Spinal cord (tissue), 10 donors: ENCODE measurements at places on chromosomes 3 and 15.

DNA sequence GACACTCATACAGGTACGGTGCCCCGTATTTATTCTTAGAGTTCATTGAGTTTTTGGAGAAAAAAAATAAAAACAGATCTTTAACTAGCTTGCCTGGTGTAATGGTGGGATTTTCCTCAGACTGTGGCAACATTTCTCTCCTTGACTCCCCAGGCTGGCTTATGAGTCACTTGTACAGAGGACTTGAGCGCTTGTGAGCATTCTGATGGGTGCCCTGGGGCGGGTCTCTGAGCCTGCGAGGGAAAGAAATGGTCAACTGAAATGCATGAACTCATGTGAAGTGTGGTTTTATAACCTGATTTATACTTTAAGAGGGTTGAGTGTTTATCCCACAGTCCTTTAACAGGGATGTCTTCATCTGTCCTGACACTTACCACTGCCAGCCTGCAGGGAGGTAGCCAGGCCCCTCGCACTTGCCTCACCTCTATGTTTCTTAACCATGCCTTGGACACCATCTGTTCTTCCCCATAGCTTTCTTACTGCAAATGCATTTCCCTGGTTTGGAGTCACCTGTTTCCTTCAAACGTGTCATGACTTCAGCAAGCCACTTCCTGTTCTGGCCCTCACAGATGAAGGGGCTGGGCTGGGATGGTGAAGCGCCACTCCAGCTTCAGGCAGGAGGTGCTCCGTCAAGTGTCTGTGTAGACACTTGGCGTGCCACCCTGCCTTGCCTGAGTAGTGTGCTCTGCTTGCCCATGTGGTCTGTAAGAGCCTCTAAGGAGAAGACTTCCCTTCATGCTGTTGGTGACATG lies 118.7 kb downstream of the PDE8A start:
- no peak for DNase-seq

DNA sequence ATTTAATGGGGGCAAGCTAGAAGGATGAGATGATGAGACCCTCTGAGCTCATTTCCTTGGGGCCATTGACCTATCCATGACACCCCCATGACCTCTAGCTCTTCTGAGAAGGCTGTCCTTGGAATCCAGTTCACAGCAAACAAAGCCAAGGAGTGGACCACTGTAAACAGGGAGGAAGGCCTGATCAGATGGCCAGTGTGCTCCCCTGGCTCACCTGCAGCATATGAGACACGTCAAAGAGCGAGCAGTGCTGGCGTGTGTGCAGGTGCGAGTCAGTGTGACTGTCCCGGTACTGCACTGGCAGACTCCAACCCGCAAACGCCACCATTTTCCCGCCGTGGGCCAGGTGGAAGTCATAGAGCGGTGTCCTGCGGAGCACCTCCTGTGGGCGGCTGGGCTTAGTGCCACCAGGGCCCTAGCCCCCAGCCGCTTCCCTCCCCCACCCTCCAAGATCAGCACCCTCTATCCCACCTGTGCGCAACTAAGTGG lies 339 bp downstream of the AMT start:
- no peak for DNase-seq

- no peak for DNase-seq
Measured at GRCh38 chr3:53150247-53151085, 10.5 kb upstream of the PRKCD start.

DNA sequence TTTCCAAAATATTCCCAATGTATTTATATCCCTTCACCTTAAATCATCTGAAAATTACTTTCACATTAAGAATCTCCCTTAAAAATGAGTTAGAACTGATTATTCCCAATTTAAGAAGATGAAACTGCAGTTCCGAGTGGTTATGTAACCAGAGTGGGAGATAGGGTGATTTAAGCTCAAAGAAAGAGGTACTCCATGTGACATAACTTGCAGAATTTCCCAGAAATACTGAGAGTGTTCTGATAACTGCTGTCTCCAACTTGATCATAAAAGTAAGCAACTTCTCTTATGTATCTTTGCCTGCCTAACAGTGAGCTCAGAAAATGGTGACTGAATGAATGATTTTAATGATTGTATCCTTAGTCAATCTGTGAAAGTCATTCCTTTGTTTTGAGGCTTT lies 32.3 kb downstream of the ARRDC4 start:
- DNase-seq, result no peak

DNA sequence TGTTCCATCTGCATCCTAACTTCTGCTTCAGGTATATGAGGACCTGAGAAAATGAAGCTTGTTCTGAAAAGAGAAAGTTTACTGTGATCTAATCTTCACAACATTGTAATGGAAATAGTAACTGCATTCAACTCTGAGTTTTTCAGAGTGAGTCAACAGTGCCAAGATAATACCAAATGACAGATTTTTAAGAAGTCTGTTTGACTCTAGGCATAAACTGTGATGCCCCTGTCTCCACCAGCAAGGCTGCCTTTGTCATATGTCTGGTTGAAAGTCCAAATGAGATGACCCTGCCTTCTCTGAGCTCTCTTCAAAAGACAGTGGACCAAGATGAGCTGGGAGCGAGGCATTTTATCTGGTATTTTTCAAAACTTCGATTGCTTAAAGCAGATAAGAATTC lies 44.8 kb upstream of the B3GNT5 start:
- no peak for DNase-seq

- DNase-seq, result no peak
Measured at GRCh38 chr15:92079047-92079446, 225.5 kb downstream of the SLCO3A1 start.

DNA sequence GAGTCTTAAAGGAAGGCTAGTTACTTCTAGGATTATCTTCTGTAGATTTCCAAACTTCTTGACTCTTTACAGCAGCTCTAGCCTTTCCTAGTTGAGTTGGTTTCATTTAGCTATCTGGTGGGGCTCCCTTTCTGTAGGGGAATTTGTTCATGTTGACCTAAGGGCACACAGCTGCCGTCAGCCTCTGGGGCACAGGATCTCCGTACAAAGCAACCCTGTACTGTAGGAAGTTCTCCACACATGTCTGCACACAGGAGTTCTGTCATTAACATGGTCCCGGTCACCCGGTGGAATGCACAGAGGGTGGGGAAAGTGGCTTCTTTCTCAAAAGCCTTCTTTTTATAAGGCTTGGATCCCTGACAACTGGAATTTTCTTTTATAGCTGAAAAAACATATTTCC lies 88.7 kb upstream of the TNIK start:
- DNase-seq, result peak; percentile 49
